H4 (cell line): ENCODE measurements at places on chromosomes 3 and 15. TPM values are rescaled to one million over a fixed set of nuclear protein-coding genes. Genes with fewer than 3 reads are reported as not detected.

GRCh38 chr3:25130724-25131520 lies 297.1 kb upstream of the RARB start:
- no peak for DNase-seq

DNA sequence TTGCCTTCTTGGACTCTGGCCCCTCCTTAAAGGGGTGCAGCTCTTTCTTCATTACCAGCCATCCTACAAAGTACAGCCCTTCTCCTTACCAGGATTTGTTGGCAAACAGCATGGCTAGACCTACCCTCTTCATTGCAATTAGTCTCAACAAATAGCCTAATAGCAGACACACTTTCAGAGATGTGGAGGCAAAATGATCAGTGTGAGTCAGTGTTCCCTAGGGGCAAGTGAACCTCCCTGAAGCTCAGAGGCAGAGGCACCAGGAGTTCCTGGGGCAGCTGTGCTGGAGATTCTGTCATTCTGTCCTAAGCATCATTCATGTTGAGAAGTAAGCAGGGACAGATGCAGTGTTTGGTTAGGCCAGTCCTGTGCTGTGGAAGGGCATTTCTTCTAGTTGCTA lies 14.6 kb upstream of the MECOM start:
- no peak for DNase-seq

DNA sequence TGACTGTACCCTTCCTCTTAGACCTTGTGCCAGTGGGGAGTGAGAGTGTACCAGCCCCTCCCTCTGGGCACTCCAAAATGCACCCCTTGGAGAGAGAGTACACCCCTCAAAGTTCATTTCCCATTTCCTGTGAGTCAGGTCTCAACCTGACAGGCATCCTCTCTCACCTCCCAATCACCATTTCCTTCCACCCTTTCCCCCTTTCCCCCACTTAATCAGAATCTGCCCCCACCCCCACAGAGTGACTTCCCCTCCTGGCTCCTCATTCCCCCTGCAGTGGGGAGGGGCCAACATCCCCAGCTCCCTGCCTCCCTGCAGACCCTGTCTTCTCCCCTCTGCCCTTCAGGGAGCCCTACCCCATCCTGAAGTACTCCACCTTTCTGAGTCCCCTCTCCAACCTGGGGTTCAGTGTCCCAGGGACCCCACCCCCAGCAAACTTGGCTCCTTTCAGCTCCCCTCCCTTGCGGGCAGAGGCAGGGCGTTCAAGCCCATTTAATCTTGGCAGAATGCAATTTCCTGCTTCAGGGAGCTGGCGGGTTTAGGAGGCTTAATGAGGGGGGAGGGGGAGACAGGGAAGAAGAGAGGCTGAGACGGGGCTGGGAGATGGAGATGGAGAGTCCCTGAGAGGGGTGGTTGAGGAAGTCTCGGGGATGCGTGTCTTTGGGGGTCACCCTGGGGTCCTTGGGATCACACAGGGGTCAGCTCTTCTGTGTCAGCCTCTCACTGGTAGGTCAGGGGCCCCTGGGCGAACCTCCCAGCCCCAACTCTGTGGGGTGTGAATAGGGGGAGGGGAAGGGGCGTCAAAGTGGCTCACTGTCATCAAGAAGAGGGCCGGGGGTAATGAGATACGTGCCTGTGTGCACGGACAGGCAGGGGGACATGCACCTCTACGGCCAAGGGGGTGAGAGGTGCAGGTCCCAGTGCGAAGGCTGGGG lies 16.6 kb upstream of the SEMA3F start:
- DNase-seq: peak; percentile 45

- DNase-seq: no peak
Measured at GRCh38 chr3:183008303-183008702, 28.0 kb upstream of the DCUN1D1 start.

DNA sequence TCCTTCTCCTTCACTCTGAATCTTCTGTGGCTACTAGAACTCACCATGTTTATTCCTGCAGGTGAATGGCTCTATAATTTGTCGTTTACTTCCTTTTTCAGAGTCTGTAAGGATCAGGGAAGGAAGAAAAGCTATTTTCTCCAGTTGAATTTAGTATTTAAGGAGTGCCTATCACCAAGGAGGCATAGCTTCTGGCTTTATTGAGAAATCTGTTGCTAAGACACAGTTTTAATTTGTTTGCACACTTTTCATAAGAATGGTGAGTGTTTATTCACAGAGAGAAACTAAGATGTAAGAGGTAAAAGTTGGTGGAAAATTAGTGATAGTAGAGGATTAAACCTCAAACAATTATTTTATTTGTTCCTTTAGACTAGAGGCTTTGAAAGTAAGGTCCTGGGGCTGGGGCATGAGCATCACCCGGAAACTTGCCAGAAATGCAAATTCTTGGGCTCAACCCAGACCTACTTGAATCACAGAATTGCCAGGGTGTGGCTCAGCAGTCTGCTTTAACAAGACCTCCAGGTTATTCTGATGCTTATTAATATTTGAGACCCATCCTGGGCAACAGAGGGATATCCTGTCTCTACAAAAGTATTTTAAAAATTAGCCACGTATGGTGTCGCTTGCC lies 461.3 kb downstream of the AGBL1 start:
- DNase-seq: no peak

DNA sequence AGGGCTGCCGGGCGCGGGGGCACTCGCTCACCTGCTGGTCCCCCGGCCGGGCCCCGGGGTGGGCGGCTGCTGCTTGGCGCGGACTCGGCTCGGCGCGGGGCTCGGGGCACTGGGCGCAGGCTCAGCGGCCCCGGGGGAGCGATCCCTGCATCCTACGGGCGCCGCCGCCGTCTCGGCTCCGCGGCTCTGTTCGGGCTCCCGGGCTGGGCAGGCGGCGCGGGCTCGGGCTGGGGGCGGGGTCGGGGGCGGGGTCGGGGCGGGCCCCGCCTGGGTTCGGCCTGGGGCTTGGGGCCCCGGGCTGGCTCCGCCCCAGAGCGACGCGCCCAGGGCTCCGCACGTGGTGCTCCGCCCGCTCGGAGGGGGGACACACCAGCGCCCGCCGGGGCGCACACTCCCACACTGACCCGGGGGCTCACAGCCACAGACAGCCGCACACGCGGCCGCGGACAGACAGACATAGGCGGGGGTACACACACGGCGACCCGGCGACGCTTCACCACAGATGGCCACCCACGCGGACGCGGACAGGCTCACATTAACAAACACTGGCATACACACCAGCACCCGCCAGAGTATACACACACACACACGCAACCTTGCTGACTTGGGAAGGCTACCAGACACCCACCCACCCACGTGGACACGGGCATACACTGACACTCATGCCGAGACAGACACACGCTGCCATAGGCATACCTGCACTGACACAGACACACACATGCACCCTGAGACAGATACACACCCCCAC lies at the start of gene SCN5A:
TSS of gene SCN5A (minus strand) at position 188 of the 748 bp plus-strand sequence. CDS start 16,380 bp downstream, outside the sequence.
- no peak for DNase-seq

DNA sequence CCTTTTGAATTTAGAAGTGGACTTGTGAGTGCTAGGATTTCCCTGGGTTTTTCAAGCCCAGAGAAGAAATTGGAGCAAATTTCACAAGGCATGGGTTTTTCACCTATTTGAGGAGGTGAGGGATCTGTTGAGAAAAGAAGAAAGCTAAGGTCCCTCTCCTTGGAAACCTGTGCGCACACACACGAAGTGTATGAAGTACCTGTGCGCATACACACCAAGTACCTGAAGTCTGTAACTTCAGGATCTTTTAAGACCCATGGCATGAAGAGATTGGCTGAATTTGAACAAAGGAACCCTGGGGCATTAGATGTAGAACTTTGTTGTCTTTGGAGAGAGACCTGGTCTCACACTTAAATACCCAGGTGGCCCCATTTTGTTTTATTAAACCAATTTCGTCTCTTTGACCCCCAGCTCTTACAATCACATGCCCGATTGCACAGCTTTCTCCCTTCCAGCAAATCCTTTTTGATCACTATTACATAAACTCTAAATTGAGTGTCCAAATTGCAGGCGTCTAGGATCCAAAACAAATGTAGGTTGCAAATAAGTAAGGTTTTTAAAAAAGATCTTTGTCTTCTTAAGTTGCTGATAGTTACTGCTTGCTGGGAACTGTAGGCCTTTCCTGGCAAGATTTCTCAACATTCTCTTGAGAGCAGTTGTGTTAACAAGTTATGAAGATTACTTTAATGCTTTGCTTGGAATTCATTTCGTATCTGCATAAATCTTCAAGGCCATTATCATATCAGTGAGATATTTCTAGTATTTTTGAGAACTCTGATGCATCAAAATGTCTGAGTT lies 64.3 kb downstream of the CMTM8 start:
- no peak for DNase-seq

- DNase-seq: no peak
Measured at GRCh38 chr3:49421890-49422378, 339 bp downstream of the AMT start.

- no peak for DNase-seq
Measured at GRCh38 chr3:68681766-68682165, 250.6 kb downstream of the TAFA4 start.

DNA sequence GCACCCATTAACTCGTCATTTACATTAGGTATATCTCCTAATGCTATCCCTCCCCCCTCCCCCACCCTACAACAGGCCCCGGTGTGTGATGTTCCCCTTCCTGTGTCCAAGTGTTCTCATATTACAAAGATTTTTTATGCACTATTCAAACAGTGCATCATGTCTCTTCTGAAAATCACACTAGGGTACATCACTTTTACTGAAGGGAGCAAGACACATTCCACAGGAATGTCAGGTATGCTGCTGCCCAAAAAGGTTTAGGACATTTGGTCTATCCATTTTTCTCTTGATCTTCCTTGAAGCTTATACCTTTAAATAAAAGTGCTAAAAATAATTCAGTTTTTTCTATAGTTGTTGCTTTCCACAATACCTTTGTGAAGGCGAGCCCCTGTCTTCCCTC lies 9.2 kb upstream of the EPHA3 start:
- no peak for DNase-seq

DNA sequence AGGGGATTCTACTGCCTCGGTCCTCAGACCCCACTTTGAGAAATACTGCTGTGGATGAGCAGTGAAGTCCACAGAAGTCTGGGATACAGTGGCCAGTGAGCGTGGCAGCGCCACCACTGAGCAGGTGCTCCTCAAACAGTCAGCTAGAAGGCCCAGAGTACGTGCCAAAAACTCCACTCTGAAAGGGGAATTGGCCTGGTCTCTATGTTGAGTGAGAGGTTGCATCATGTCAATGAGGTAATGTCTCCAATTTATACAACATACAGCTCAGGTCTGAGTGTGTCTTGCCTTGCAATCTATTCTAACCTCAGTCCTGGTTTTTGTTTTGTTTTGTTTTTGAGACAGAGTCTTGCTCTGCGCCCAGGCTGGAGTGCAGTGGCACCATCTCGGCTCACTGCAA lies 53.3 kb upstream of the ETV5 start:
- DNase-seq: no peak

DNA sequence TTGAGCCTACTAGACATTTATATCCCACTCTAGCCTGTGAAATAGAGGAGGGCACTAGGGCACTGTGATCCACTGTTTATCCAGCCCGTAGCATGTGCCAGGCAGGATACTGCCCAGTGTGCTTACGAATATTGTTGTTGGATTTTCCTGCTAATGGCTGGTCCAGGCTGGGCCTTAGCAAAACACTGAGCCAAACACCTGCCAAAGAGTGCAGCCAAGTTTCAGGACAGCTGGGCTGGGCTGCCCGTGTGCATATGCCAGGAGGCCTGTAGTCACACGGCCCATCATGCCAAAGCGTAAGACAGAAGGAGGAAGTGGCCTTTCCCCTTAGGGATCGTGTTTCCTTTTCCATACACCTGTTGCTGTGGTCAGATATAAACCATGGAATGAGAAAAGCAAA lies 54.5 kb upstream of the ABHD10 start:
- no peak for DNase-seq

DNA sequence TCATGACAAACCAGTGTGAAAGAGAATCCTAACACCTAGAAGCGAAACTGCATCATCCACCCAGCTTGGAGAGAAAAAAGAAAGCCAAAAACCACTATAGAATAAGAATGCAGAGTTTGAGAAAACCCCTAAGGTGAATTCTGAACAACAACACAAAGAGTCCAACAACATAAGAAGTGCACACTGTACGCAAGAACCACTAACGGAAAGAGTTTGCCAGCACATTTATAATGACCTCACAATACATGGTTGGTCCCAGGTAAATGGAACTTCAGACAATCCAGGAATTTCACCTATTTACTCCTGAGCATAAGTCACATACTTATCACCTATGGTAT lies 128.3 kb upstream of the BHLHE40 start:
- no peak for DNase-seq

DNA sequence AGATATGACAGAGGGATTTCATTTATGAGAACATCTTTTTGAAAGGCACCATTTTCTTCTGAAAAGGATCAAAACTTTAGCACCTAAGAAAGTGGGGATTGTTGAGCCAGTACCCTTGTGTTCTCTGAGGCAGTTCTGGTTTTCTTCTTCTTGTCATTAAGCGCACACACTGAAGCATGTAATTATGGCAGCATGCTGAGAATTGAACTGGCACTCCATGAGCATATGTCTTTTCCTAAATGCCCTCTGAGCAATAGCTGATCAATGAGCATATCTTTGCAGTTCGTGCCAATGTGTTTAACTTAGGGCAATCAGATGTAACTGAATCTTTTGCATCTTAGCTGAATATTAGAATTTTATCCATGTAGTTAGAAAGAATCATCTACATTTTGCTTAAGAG lies 53.9 kb upstream of the VGLL3 start:
- DNase-seq: no peak

DNA sequence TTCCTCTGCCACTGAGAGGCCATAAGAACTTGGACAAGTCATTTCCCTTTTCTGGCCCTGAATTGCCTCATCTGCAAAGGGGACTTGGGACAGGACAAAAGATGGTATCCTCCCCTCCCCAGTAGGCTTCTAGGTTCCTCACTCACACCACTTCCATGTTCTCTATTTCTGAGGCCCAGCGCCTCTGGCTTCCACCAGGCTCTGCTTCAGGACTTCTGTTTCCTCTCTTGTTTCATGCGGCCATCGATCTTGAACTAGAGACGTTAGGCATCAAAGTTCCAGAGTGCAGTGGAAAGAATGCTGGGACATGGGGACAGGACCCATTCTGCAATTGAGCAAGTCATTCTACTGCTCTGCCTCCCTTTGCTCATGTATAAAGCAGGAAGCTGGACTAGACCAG lies 1.7 kb downstream of the TM4SF4 start:
- DNase-seq: no peak

- DNase-seq: peak; percentile 54
Measured at GRCh38 chr3:3998140-3998922, 199.1 kb downstream of the LRRN1 start.

- DNase-seq: no peak
Measured at GRCh38 chr3:14441920-14442300, 39.5 kb downstream of the SLC6A6 start.

DNA sequence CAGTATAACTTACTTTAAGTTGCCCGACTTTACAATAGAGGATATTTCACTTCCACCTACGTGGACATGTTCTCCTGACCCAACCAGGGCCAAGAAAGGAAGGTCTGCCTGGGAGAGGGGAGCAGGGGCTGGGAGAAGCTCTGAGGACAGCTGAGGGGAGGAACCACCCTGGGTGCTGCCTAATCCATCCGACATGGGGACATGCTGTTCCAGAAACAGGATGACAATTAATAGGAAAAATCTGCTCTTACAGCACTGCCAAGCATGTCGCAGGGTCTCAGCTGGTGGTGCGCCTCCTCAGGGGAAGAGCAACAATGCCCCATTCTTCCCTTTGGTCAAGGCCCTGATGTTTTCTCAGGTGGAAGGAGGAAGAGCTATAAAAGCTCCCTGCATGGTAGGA lies 132.3 kb downstream of the NTRK3 start:
- no peak for DNase-seq

LRRFIP2 gene
- total RNA-seq: 12.5 and 19.7 TPM in 2 replicates

EXD1 gene
- total RNA-seq: 0.12 TPM in 1 of 2 replicates, not detected in the other

TIMP4 gene
- total RNA-seq: 0.52 and 1.1 TPM in 2 replicates

SAMMSON gene
- total RNA-seq: not detected in 2 replicates

C3orf20 gene
- total RNA-seq: not detected in 2 replicates

DCLK3 gene
- not detected in 2 replicates for total RNA-seq

CFAP20DC gene
- total RNA-seq: 3.9 and 8.8 TPM in 2 replicates

GABRA5 gene
- total RNA-seq: 0.04 and 0.25 TPM in 2 replicates

SLC22A14 gene
- total RNA-seq: not detected in 2 replicates
